SHP77 (cell line): ENCODE measurements at places on chromosomes 7 and 10.

DNA sequence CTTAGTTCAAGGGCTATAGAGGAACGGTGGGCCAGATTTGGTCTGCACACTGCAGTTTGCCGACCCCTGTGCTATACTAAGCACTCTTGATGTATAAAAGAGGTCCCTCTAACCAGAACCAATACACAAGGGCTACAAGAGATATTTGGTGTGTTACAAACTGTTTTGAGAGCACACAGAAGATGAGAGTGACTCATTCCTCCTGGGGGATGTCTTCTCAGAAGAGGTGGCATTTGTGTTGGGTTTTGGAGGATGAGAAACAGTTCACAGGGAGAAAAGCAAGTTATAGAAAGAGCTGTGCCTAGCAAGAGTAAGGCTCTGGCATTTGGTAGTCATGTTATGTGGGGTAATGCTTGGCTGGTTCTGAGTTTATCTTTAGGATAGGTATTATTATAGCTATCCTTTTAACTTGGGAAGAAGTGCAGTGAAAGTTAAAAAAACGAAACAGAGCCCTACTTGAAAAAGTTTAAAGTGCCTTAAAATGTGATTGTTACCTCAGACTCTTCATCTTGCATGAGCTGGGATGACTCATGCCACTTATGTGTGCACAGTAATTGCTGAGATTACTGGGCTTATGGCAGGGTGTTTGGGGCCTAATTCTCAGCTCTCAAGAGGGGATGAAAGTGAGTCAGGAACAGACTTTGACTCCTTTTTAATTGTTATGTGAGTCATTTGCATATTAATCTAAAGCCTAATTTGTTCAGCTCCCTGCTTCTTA, 160.4 kb downstream of the KIF20B start:
- DNase-seq: no peak

DNA sequence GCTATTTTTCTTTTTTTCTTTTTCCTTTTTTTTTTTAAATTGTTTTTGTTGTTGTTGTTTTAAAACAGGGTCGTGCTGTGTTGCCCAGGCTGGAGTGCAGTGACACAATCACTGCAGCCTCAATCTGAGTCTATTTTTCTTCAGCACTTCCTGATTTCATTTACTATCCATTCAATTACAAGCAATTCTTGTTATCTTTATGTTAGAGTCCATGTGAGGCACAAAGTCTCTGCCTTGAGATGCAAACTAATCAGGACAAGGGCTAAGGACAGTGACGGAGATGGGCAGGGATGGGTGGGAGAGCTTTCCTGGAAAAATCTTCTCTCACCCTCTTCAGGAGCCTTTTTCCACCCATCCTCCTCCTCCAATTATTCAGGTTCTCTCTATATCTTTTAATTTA, 157.3 kb upstream of the AUTS2 start:
- no peak for DNase-seq

DNA sequence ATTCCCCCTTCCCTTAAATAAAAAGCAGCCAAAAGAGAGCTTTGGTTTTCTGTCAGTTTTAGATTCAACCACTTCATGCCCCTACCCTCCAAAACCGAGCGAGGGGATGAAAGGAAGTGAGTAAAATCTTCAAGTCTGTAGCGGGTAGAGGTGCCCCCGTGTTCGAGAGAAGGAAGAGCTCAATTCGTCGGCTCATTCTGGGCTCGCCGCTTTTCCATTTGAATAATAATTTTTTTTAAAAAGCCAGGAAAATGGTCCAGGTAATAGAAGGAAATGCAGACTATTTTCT, 436.2 kb upstream of the GALNT17 start:
- DNase-seq: no peak

DNA sequence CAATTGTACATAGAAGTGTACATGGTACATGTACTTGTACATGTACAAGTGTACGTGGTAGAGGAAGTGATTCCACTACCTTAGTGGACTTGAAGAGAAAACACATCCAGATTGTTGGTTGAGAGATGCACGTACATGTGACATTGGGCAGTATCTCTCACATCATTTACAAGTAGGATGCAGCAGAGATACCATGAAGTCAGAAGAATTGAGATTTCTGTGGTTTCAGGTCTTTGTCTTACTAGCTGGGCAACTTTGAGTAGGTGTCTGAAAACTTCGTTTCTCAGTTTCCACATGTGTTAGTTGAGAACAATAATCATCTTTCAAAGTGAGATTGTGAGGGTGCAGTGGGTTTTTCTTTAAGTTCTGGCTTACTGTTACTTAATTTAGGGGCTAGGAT, 21.5 kb downstream of the CLDN12 start:
- DNase-seq: no peak

DNA sequence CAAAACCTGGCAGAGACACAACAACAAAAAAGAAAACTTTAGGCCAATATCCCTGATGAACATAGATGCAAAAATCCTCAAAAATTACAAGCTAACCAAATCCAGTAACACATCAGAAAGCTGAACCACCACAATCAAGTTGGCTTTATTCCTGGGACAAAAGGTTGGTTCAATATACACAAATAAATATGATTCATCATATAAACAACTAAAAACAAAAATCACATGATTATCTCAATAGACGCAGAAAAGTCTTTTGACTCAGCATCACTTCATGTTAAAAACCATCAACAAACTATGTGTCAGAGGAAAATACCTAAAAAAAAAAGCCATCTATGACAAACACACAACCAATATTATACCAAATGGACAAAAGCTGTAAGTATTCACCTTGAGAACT, 283.5 kb downstream of the THSD7A start:
- no peak for DNase-seq

- no peak for DNase-seq
These were observed 239.2 kb upstream of the ZMIZ1 start for GRCh38 chr10:78829565-78829964.

GRCh38 chr7:88184848-88185304, 35.0 kb downstream of the SRI start:
- no peak for DNase-seq

GRCh38 chr7:41538810-41539724, 163.8 kb downstream of the INHBA start:
- no peak for DNase-seq
